NCI-H1105 (cell line): ENCODE measurements at places on chromosomes 2 and 18.

GRCh38 chr2:172415865-172416183 lies 11.6 kb upstream of the ITGA6 start:
- DNase-seq = no peak

- no peak for DNase-seq
Observed at GRCh38 chr18:56148373-56148772, 490.0 kb downstream of the TXNL1 start.

DNA sequence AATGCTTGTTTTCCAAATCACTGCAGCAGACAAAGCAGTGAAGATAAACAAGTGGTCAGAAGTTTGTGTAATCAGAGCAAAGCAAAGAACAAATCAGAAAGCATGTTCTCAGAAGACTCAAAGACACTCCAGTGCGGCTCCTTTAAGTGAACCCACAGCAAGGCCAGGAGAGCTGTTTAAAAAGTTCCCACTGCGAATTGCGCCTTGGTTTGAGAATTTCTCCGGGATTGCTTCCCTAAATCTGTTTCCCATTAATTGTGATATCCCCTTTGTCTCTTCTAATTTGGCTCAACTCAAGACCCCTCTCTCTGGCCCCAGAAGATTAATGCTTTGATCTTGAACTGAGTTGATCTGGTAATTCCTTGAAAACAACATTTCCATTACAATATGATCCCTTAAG lies 122.4 kb upstream of the BCL2L11 start:
- DNase-seq = no peak

GRCh38 chr18:54191352-54191751 lies 33.1 kb downstream of the MBD2 start:
- DNase-seq = no peak

- DNase-seq = no peak
Observed at GRCh38 chr2:216318521-216318874, 53.8 kb downstream of the MARCHF4 start.

- no peak for DNase-seq
Observed at GRCh38 chr2:42190191-42190590, 21.0 kb downstream of the EML4 start.

DNA sequence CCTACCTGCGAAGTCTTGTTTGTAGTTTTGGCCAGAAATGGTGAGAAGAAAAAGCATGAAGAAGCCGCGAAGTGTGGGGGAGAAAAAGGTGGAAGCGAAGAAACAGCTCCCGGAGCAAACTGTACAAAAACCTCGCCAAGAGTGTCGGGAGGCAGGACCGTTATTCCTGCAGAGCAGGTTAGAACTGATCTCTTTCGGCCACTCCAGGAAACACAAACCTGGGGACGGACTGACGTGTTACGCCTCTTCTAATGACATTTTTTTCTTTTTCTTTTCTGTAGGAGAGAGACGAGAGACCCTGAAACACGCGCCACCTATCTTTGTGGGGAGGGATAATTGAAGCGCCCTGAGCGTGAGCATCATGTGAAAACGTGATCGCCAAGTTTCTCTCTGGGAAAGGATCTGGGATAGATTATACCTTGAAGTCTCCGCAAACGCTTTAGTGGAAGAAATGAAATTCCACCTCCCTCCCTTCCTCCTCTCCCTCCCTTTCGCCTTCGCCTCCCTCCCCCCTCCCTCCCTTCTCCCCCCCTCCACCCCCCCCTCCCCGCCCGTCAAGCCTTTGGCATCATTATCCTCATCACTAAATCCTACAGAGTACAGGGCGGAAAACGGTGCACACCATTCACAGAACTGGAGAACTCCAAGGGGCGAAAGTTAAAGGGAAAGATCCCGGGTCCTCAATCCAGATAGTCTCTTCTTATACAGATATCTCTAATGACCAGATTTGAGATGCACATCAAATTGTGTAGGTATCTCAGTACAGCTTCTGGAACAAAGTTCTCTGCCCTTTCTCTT lies at the start of gene ZEB2:
TSS of gene ZEB2 (minus strand) at position 186 of the 798 bp plus-strand sequence. CDS start 2,769 bp downstream, outside the sequence.
- no peak for DNase-seq
